ENCODE measurements at places on chromosomes 4 and X. TPM values are rescaled to one million over a fixed set of nuclear protein-coding genes. Genes with fewer than 3 reads are reported as not detected.

The CYTL1 gene
- not detected for total RNA-seq

The MAGEA1 gene
- not detected for total RNA-seq

The SCML2 gene
- total RNA-seq, result 1.4 TPM

The PPP4R3C gene
- total RNA-seq, result not detected

The SORCS2 gene
- 4.4 TPM for total RNA-seq

The PASD1 gene
- not detected for total RNA-seq

The GPR119 gene
- not detected for total RNA-seq

The ACOX3 gene
- total RNA-seq, result 24.7 TPM

The NPY1R gene
- total RNA-seq, result not detected

The MAGEA8 gene
- not detected for total RNA-seq

GRCh38 chr4:121243485-121243884 is 79.4 kb upstream of the TNIP3 start:
- DNase-seq, result no peak

DNA sequence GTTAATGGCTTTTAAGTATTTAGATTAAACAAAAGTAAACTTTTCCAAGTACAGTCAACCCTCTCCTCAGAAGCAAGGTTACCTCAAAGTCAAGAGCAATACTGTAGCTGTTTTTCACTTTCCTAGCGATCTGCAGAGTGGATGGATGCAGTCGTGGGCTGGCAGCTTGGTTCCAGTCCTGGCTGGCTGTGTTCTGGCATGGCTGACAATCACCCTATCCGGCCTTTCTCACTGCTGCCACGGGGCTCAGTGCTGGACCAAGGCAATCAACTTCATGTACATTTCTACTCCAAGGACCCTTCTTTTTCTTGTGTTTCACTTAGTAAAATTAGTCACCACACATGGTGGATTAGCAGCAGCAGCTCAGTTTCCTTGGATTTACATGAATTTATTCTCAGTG is 208.3 kb downstream of the GABRB1 start:
- DNase-seq, result no peak

DNA sequence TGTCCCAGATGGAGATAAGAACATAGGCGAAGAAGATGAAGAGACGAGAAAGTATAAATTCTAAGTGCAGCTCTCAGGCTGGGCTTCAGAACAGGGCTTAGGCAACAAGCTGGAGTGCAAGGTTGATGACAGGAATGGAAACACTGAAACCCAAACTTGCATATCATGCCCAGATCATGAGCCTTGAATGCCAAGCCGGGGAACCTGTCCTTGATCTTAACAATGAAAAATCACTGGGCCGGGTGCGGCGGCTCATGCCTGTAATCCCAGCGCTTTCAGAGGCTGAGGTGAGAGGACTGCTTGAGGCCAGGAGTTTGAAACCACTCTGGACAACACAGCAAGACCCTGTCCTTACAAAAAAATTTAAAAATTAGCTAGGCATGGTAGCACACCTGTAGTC is 17.2 kb downstream of the AFAP1 start:
- DNase-seq, result no peak

GRCh38 chr4:78395642-78396041 is 155.9 kb upstream of the ANXA3 start:
- DNase-seq, result no peak

DNA sequence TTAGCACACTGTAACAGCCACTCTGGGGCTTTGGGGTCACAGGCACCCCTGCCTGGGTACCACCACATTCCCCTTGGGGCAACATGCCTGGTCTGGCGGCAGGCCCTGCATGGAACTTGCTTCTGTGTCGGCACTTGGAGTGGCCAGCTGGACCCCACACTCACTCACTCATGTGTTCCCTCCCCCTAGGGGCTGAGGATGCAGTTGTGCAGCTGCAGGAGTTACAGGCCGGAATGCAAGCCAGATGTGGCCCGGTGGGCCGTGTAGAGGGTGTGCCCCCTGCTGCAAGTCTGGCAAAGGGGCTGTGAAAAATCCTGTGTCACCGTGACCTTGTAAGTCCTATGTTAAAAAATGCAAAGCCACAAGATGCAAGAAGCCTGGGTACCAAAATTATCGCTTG is 34.2 kb downstream of the ATXN3L start:
- no peak for DNase-seq

- no peak for DNase-seq
These were observed 195.4 kb downstream of the AFAP1 start for GRCh38 chr4:7744142-7744804.

DNA sequence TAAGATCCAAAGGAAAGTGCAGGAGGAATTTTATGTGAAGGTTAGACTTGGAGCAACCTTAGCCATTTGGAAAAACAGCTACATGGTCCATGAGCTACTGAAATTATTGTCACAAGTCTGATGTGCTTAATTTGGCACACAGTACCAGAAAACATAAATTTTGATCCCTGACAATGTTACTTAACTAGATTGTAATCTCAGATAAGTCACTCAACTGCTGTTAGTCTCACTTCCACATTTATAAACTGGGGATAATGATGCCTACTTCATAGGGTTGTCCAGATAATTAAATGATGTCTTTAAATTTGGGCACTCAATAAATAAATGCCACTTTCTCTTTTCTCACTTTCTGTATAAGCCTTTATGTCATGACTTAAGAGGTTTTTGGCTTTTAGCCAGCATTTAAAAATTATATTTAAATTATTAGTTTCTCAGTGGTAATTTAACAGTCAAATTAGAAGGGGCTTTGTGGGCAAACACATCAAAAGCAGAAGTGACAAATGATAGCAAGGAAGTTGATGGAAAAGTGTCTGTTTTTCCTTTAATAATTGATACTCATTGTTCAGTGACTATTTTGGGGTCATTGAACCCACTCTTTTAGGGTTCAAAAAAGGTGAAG is 58.3 kb downstream of the PAQR3 start:
- DNase-seq, result no peak

DNA sequence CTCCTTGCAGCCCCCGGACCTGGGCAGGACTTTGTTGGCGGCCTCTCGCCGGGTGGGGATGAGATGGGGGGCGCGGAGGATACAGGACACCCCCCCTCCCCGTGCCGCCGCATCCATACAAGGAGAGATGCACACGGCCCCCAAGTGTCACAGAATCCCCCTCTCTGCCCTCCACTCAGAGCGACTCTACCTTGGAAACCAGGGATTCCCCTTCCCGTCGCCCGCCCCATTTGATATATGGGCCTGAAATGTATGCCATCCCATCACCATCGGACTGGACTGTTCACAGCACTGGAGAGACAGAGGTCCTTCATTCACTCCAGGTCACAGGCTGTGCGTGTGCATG is 426 bp downstream of the PORCN start:
- no peak for DNase-seq
